GM12878 (cell line): ENCODE measurements at places on chromosomes 7 and 10. TPM values are rescaled to one million over a fixed set of nuclear protein-coding genes. Genes with fewer than 3 reads are reported as not detected.

Gene CRHR2
- not detected in 2 replicates for polyA plus RNA-seq

Gene MYL10
- not detected in 2 replicates for polyA plus RNA-seq

Gene C1QL3
- 0.45 and 1.2 TPM in 2 replicates for polyA plus RNA-seq

Gene RAB19
- not detected in 2 replicates for polyA plus RNA-seq

Gene FBXW4
- polyA plus RNA-seq: 5.9 and 7.4 TPM in 2 replicates

Gene AOAH
- polyA plus RNA-seq: 0.32 and 0.89 TPM in 2 replicates

Gene TMEM176A
- not detected in 2 replicates for polyA plus RNA-seq
